ENCODE measurements at places on chromosomes 4 and X.

DNA sequence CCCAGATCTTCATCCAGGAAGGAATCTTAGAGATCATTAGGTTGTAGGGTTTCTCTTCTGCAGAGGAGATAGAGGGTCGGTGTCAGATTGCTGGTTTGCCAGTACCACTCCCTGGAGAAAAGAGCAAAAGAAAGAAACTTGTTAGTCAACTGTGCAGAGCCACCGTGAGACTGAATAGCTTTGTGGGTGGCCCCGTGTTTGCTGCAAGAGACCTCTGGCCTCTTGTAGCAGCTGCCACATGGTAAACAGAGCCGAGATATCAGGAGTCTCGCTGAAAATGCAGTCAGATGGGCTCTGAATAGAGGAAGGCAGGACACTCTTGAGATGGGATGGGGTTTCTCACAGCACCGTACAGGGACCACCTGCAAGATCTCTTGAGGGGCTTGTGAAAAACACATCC lies 149.7 kb downstream of the PTTG2 start:
- no peak for DNase-seq

- DNase-seq, result no peak
These were observed 154.1 kb downstream of the RASL11B start for GRCh38 chr4:53016099-53016820.

- DNase-seq, result no peak
These were observed 345.1 kb upstream of the HS3ST1 start for GRCh38 chr4:11773798-11774197.

DNA sequence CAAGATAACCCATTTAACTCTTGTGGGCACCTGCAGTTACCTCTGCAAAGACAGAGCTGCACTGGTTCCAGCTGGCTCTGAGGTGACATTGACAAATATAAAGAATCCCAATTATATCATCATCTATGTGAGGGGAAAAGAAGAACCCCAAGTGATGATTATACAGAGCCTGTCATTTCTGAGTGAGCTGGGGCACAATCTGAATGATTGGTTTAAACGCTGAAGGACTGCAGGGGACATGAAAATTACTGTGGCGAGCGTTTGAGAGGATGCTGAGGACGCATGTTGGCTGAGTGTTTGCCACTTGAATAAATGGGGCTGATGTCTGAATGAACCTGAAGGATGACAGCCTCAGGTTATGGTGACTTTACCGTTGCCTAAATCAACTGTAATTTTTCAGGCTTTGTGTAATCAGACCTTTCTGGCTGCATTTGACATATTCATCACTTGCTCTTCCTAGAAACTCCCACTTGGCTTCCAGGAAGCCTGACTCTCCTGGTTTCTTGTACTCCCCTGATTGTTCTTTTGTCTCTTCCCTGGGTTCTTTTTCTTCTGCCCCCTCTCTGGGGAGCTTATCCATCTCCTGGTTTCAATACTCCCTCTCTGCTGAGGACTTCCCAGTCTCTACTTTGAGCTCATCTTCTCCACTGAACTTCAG lies 4.1 kb upstream of the HSD17B10 start:
- DNase-seq, result no peak

DNA sequence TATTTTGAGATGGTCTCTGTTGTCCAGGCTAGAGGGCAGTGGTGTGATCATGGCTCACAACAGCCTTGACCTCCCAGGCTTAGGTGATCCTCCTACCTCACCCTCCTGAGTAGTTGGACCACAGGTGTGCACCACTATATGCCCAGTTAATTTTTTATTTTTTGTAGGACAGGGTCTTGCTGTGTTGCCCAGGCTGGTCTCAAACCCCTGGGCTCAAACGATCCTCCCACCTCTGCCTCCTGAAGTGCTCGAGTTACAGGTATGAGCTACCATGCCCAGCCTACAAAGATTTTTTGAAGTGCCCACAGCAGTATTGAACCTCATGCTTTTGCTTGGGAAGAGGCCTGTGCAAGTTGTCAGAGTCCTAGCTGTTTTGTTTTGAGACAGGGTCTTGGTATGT lies 31.1 kb downstream of the NSD2 start:
- no peak for DNase-seq

DNA sequence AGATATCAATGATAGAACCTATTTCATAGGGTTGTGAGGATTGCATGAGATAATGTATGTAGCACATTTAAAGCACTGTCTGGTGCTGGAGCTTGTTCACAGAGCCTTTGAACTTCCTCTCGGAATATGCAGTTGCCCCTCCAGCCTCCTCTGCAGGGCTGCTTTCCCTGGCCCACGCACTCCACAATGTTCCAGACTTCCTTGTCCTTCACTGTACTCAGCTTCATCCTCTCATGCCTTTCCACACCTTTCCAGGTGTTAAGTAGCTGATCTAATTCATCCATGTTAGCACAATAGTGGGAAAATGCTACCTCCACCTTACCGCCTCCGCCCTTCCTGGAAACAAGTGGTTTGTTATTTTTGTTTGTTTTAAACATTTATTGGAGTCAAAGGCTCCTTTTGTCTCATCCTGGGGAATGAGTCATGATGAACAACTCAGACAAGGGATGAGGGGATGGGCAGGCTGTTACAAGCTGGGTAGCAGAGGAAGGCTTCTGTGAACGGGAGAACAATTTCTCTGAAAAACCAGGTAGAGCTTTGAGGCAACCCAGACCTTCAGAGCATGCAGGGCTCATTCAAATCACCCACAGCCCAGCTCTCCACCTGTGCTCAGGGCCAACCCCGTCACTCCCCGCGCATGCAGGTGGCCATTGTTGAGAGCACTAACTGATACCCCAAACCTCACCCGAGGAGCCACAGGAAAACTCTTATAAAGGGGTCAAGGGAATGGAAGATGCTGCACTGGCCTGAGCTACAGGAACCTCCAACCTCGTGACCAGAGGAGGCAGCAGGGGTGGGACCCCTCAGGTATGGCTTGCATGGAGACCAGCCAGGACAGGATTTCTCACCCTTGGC lies 84.9 kb upstream of the TBL1X start:
- no peak for DNase-seq

DNA sequence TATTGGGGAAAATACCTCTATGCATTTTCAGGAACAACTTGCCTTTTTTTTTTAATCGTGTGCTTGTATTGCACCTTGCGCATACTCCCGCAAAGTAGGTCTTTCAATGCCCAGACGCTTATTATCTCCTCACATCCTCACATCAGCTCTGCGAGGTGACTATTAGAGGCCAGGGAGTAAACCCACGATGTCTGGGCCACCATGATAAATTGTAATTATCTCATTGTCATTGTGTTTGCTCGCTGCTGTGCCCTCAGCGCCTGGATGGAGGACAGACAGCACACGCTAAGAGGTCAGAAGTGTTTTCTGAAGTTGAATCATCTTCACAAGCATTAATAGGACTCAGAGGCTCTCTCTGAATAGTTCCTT lies 1.0 kb upstream of the RELL1 start:
- no peak for DNase-seq

- no peak for DNase-seq
These were observed 76.2 kb upstream of the S100G start for GRCh38 chrX:16573781-16574180.

DNA sequence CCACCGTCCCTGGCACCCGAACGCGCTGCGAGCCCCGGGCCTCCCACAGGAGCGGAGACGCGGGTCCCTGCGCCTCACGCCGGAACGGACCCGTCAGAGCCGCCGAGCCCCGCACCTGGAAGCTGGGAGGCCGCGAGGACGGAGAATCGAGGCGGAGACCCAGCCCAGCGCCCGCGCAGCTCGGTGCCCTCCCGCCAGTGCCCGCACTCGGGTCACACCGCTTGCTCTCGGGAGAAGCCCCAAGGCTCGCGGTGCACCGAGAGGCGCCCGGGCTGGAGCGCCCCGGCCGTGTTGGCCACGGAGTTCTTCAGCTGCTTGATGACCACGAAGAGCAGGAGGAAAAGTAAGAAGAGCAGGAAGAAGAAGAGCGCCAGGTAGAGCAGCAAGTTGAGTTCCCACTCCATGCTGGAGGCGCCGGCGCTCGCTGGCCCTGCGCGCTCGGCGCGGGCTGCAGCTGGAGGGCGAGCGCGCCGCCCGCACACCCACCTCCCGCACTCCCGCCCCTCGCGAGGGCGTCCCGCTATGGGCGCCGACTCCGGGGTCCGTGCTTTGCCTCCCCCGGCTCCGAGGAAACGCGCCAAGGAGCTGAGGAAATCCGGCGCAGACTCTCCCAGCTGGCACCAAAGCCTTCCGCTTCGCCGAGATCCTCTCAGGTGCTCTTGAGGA lies at the start of gene SMIM43:
Gene SMIM43 (minus strand): TSS at position 463 of the 666 bp plus-strand sequence. CDS start 59 bp downstream, at position 404.
- DNase-seq, result no peak

DNA sequence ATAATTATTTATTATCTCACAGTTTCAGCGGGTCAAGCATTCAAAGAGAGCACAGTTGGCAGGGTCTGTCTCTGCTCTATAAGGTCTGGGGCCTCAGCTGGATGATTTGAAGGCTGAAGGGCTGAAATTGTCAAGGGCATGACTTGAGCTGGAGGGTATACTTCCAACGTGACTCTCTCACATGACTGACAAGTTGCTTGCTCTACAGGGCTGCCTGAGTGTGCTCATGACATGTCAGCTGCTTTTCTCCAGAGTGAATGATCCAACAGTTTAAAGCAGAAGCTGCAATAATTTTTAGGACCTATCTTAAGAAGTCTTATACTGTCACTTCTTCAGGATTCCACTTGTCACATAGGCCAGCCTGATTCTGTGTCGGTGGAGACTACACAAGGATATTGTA lies 51.2 kb downstream of the TIGD2 start:
- no peak for DNase-seq

DNA sequence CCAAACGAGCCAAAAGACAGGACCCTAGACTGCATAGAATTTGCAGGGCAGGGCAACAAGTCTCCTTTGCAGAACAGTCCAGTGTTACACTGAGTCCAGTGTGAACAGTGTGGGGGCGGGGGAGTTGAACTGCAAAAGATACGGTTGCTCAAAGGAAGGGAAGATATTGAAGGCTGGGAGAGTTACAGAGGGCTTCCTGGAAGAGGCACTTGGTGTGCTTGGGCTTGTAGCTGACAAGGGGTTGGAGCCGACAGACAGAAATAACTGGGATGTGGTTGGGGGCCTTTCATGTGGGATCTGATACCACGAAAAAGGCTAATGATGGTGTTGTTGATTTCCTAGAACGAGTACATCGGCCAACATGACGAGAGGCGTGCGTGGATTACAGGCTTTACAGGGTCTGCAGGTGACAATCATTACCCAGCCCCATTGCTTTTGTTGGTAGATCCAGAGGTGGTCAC lies 6.1 kb downstream of the XPNPEP2 start:
- no peak for DNase-seq

DNA sequence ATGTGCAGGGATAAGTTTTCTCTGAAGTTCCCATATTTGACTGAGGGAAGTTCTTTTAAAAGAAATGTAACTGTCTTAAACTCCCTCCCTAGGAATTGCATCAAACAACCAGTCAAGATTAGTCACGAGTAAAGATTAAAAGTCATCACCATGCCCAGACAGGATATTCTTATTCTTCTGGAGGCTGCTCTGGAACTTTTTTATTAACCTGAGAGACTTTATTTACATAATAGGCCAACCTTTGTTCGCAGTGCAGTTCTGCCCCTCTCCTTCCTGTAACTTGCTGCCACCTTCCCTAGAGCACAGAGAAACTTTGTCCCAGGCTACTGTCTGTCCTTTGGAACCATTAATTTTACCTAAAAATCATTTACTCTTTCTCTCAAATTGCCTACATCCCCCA lies 9.8 kb upstream of the HERC3 start:
- DNase-seq, result no peak

DNA sequence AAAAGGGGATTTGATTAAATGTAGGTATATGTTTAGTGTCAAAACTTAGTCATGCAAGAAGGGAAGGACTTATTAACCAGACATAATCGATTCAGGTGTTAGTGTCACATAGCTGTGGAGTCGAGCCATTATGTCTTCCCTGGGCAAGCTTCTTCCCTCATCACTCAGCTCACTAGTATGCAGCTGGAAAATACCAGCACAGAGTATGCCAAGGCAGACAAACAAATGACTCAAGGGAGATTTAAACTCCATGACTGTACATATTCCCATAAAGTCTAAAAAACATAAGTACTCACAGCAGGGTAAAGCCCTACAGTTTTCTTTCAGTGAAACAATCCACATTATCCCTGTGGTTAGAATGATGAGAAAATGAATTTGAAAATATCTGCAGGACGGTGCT lies 304.5 kb downstream of the CBLL2 start:
- no peak for DNase-seq

GRCh38 chrX:19370061-19370460 lies 26.3 kb downstream of the PDHA1 start:
- DNase-seq, result no peak

GRCh38 chr4:139655116-139655515 lies 10.5 kb upstream of the MGST2 start:
- DNase-seq, result no peak

- no peak for DNase-seq
These were observed 61.2 kb downstream of the METTL14 start for GRCh38 chr4:118746251-118746919.

GRCh38 chr4:156169011-156169410 lies 215.3 kb upstream of the CTSO start:
- DNase-seq, result no peak

DNA sequence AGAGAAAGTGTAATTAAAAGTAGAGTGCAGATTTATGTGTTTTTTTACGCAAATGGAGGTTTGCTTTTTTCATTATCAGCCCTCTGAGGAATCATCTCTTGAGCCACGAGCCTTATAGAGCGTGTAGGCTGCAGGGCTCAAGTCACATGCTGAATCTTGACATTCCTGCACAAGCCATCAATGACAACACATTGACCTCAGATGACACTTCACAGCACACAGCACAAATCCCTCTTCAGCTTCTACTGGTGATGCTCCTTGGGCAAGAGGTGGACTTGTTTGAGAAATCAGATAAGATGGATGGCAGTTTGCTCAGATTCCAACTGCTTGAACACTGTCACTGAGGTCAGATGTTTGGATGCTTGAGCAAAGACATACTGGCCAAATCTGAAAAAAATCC lies 250.6 kb downstream of the SNCA start:
- DNase-seq, result no peak

- no peak for DNase-seq
These were observed 329 bp downstream of the TBC1D14 start for GRCh38 chr4:6909970-6910339.

- no peak for DNase-seq
These were observed 1212.8 kb upstream of the ADGRL3 start for GRCh38 chr4:59987289-59987688.

- DNase-seq, result no peak
These were observed 223.5 kb upstream of the FAM241A start for GRCh38 chr4:111921714-111922113.

DNA sequence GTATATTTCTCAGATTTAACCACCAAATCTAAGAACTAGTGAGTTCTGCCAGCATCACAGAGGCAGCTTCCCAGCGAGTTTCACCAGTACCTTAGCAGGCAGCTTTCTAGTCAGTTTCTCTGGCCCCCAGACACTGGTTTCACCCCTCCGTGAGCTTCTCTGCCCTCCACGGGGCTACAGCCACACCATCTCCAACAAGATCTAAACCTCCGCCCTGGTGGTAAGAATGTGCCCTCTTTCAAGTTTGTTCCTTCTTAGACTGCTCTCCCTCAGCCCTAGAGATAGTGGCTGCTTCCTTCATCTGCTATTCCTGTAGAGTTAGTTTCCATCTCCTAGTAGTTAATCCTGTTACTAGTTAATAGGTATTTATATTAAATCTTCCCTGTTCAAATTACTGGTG lies 60.5 kb upstream of the TAB3 start:
- no peak for DNase-seq

- DNase-seq, result no peak
These were observed 7.4 kb downstream of the WDR44 start for GRCh38 chrX:118353081-118353850.

GRCh38 chr4:101973361-101973760 lies 182.8 kb downstream of the BANK1 start:
- no peak for DNase-seq
